ENCODE measurements at places on chromosomes 6 and 20.

DNA sequence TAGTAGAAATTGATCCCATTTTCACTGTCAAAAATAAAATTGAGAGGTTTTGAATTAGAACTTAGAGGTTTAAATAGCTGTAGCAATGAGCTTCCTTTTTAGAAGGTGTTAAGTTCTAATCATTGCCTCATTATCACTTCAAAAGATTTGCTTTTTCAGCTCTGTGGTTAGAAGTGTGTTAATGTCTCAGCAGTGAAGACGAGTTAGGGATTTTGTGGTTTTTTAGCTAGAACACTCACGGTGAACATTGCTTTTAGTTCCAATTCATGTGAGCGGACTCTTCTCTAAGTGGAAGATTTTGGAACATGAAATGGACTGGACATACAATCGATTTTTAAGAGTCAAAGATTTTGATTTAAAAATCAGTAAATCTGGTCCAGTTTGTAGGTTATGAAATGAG is 12.7 kb upstream of the IFNGR1 start:
- no peak for DNase-seq

GRCh38 chr6:14502551-14502950 is 385.0 kb downstream of the CD83 start:
- no peak for DNase-seq

GRCh38 chr6:111950661-111951496 is 77.6 kb upstream of the FYN start:
- DNase-seq: no peak

GRCh38 chr6:167779993-167780655 is 46.6 kb upstream of the AFDN start:
- DNase-seq: peak; percentile 65

GRCh38 chr6:3039384-3039783 is 28.9 kb upstream of the RIPK1 start:
- DNase-seq: no peak

- no peak for DNase-seq
Observed at GRCh38 chr6:80605165-80605989, 498.9 kb downstream of the BCKDHB start.

GRCh38 chr6:56364827-56365339 is 117.5 kb upstream of the COL21A1 start:
- no peak for DNase-seq

DNA sequence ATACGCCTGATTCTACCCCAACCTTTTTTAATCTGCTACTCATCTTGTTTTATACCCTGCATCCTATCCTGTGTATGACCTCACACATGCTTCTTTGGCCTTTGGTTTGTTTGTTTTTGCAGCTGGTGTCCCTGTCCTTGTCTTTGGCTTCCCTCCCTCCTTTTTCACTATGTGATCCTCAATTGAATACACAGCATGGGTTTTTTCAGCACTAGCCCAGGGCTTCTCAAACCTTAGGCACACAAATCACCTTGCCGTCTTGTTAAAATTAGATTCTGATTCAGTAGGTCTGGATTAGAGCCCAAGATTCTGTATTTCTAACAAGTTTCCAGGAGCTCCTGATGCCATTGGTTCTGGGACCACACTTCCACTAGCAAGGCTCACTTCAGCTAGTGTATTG is 321.5 kb upstream of the MAN1A1 start:
- DNase-seq: no peak

DNA sequence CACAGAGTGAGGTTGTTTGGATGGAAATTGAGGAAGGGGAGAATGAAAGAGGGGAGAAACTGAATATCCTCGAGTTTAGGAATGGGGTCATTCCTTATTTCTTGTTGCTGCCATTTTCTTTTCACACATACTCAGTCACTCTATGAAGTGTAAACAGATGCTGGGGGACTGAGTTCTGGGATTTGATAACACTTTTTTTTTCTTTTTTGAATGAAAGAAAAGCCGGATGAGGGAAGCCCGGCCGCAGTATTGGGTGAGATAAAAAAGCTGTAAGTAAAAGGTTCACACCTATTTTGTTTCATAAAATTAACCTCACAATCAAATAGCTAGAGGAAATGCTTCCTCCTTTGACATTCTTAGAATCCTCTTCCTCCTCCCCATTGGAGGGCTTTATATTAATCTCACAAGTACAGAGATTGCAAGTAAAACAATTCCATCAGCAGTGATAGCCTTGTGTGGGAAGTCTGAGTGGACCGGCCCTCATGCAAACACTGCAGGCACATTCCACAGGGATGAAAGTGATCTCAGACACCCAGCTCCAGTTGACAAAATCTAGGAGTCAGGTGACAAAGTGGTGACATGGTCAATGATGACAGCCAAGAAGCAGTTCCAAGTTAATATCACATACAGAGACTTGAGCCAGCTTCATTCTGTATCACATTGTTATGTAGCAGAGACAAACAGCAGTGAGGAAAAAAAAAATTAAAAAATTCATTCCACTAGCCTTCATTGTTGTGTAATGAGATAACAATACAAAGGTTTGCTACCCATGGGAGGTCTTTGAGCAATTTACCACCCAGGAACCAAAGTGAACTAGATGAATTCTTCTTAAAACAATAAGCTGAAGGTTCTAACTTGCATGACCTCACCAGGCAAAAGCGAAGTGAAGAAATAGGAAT is 391.1 kb upstream of the HSF2 start:
- DNase-seq: no peak

DNA sequence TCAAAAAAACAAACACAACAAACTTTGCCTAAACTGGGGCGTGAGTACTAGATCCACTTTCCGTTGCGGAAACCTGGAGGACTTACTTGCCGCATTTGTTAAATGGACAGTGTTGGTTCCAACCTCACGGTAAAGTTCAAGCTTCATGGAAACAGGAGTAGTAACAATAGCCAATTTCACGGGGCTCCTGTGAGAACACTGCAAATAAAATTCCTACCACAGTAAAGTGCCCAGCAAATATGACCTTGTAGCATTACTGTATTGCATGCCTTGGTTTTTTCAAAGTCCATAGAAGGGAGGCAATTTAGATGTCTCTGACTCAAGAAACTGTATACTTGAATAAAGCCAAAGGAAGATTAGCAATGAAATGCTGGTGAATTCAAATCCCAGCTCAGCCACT is 3.6 kb upstream of the CYP24A1 start:
- DNase-seq: no peak

DNA sequence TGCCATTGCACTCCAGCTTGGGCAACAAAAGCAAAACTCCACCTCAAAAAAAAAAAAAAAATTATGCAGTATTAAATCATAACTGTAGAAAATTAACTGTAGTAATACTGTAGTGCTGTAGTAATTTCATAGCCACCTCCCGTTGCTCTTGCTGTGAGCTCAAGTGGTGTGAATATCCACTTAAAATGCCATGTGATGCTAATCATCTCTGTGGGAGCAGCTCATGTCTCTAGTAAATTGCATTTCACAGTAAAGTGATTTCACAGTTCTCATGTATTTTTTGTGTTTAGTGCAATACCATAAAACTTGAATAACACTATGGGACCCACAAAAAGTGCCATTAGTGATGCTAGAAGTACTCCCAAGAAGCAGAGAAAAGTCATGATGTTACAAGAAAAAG is 14.4 kb upstream of the FAM217A start:
- no peak for DNase-seq

GRCh38 chr6:79833964-79834284 is 113.4 kb downstream of the ELOVL4 start:
- DNase-seq: no peak

DNA sequence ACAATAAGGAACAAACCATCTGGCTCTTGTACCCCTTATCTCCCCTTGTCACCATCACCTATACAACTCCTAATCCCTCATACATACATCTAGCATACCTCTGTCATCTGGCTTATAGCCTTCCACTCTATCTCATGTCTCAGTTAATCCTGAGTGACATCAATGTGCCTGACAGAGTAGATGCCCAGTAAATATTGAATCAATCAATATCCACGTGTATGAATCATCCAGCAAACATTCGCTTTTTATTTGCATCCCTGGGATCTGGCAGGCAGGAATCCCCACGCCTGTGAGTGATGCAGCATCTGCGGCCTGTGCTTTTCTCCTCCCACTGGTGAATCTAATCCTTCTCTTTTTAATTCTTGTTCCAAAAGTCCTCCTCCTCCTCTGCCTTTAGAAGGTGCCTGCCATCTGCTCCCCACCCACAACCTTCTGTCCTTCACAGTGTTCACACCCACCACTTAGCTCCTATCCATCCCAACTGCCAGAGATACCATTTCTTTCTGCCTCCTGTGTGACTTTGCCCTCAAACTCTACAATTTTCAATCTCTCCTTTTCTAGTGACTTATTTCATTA is 37.6 kb downstream of the ZNF391 start:
- DNase-seq: no peak

- no peak for DNase-seq
Observed at GRCh38 chr6:33622456-33623431, 1.6 kb downstream of the ITPR3 start.

DNA sequence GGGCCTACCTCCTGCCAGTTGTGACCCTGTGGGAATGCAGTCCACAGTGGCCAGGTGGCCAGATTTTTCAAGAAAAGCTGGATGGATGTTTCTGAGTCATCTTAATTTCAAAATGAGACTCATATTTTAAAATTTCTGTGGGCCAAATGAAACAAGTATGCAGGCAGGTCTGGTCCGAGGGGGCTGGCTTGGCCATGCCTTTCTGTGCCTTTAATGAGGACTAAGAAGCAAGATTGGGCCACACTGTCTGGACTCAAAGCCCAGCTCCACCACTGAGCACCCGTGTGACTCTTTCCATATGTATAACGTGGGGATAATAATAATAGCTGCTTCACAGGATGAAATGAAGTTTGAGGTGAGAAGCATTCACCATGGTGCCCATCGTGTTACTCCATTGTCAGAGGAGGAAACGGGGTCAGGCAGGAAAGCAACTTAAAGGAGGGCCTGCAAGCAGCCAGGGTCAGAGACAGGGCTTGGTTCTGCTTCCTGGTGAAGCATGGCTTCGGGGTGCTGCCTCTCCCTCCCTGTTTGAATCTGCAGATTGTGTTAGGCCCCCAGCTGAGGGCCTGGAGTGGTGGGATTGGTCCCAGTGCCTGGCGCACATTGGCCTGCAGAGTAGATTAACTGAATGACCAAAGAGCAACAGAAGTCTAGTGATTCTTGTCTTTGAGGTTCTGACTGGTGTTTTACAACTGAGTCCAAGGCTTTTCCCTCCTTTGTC is 3.8 kb downstream of the SOX12 start:
- no peak for DNase-seq

- DNase-seq: no peak
Observed at GRCh38 chr6:131839388-131839787, 31.6 kb downstream of the ENPP1 start.

GRCh38 chr20:57927376-57927775 is 217.6 kb upstream of the PMEPA1 start:
- DNase-seq: no peak

- DNase-seq: no peak
Observed at GRCh38 chr6:74860456-74860855, 345.4 kb downstream of the COL12A1 start.

DNA sequence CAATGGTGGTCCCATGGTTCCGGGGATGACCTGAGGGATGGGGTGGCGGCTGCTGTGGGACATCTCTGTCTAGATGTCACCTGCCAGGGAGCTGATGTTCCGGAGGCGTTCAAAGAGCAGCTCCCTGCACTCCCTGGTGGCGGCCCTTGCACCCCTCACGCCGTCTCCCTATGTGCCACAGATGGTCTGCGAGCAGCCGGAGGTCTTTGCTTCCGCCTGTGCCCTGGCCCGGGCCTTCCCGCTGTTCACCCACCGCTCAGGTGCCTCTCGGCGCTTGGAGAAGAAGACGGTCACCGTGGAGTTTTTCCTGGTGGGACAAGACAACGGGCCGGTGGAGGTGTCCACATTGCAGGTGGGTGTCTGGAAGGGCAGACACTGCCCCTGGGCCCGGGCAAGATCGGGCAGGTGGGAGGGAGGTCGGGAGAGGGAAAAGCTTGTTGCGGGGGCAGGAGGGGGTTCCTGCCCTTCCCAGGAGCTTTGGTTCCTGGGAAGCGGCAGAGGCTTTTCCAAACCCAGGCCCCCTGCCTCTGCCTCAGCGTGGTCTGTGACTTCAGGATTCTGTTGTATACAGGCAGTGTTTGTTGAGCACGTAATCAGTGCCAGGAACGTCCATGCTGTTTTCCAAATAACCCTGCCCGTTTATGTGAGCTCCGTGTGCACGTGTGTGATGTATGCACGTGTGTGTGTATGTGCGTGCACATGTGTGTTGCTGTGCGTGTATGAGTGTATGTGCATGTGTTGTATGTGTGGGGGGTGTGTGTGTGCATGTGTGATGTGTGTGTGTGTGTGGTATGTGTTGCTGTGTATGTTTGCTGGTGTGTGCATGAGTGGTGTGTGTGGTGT is 1.9 kb downstream of the NPEPL1 start:
- peak; percentile 65 for DNase-seq

GRCh38 chr20:47665221-47665991 is 119.9 kb downstream of the SULF2 start:
- DNase-seq: peak; percentile 82

DNA sequence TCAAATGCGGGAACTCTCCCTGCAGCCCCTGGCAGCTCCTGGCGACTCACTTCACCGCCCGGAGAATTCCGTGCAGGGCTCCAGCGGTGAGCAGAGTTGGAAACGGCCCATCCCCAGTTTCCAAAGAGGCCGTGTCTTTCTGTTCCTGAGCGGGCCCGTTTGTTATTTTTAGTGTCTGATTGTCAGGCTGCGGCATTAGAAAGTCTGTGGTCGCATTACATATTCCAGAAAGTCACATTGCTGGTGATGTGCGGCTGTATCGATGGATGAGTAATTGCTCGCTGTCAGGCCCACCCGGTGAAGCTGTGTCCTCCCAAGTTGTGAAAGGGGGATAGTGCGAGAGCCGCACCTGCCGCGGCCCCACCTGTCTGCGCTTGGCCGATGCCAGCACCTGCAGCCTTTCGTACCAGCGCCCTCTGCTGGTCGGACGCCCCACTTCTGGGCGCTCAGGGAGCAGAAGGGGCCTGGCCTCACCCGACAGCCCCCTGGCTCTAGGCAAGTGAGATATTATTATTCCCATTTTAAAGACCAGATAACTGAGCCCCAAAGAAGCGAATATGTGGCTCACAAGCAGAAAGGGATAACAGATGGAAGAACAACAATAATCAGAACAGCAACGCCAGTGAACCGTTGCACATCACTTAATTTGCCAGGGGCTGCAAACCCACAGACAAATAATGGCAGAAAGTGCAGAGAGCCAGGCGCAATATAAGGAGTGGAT is 244.9 kb downstream of the TSHZ2 start:
- DNase-seq: peak; percentile 91

DNA sequence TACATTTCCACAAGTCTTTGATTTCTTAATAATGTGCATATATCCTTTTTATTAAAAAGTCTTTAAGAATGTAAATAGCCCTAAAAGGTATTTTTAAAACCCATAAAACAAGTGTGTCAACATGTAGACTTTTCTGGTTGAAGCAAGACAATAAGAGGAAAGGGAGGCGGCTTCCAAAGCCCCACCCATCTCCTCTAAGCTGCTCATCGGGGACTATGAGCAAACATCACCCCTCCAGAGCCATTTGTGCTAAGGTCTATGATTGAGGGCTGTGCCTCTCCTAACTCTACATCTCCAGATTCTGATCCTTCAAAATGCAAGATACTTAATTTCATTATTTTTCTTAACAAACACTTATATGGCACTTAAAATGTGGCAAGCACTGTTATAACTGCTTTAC is 2.5 kb upstream of the NAA20 start:
- DNase-seq: no peak
